ENCODE measurements at places on chromosomes 12 and 14.

DNA sequence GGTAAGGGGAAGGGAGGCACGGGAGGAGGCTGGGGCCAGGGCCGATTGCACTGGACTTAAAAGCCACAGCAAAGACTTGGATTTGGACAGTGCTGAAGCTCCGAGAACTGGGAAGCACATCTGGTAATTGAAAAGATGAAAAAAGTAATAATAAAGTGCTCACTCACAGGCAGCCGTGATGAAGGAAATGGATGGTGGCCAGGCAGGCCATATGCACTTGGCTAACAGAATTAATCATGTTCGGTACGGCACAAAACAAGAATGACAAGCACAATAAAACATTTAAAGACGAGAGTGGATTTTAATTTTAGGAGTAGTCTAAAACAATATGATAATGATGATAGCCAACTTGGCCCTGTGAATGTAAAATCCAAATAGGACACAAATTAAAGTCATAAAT, 154.3 kb downstream of the VRK1 start:
- no peak for DNase-seq

DNA sequence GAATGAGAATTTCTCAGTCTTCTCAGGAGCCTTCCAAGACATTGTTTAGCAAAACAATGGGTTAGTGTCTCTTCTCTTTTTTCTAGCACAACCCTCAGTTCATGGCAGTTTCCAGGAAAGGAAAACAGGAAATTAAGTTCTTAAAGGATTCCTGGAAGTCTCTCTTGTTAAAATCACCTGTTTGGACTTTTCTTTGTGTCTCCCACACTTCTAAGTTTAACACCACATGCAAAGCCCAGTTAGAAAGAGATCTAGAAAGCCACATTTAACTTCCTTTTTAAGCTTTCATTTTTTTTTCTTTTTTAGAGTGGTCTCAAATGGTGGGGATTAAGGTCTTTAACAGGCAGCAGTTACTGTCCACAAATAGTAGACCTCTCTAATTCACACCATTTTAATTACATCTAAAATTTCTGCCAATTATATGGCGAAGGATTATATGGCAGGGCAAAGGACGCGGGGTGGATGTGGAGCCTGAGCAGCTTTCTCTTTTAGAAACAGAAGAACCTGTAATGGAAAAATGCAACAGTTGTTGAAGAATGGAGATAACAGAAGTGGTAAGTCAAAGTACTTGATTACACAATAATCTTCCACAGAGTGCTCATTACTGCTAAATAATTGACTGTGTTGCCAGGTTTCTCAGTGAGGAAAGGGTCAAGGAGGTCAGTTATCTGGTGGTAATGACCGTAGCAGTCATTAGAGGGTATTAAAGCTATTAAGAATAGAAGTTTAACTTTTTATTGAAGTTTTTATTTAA, 298.6 kb downstream of the AKAP6 start:
- DNase-seq = no peak

- no peak for DNase-seq
Observed at GRCh38 chr12:77477907-77478533, 352.7 kb upstream of the NAV3 start.

DNA sequence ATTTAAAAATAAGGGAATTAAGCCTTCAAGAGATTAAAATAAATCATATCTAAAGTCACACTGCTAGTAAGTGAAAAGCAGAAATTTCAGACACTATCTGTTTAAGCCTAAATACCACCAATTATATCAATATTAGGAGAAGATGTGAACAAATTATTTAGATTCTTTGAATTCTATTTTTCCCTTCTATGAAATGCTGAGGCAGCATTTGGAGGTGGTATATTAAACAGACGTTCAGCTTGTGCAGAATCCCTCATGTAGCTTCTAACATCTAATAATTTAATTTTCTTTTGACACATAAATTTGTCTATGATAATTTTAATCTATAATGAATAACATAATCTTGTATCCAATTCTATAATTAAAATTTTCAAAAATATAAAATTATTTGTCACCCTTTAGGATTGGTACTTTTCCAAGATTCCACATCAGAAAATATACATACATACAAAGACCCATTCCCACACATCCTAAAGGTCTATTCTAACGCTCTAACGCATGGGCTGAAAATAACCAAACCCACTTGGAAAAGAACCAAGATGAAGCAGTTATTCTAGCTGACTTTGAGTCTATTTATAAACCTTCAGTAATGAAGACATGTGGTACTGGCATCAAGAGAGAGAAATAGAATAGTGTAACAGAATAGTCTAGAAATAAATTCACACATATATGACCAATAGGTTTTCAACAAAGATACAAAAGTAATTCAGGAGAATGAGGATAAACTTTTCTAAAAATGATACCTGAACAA, 751.8 kb downstream of the GALC start:
- DNase-seq = no peak

GRCh38 chr12:63400318-63400717, 249.3 kb upstream of the AVPR1A start:
- no peak for DNase-seq

DNA sequence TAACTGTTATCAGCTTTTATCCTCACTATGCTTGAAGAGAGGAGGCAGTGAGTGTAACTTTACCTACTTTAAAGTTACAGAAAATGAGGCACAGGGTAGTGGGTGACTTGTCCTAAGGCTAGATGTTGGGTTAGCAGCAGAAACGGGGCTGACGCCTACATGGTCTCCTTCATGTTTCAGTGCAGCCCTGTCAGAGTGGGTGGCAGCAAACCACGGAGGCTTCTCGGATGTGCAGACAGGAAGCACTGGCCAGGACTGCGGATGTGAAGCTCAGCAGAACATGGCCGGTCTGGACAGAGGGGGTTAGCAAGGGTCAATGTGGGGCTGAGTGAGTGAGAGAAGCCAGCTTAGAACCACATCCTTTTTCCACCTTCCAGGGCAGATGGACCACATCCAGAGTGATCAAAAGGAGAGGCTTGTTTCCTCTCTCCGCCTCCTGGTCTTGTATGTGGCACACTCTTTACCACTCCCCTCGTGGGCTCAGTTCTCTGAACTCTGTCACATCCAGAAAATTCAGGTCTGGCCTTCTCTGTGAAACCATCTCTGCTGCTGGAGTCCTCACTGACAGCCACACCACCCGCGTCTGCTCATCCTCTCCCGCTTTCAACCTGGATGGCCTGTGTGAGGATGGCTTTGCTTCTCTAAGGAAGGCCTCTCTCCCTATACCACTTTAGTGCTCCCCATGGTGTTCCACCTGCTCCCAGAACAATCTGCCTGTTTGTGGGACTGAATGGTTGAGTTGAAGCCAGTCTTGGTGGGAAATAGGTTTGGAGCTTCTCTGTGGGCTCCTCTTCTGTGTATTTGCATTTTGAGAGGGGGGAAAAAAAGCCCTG, 14.1 kb downstream of the SUSD6 start:
- DNase-seq = peak; percentile 60

DNA sequence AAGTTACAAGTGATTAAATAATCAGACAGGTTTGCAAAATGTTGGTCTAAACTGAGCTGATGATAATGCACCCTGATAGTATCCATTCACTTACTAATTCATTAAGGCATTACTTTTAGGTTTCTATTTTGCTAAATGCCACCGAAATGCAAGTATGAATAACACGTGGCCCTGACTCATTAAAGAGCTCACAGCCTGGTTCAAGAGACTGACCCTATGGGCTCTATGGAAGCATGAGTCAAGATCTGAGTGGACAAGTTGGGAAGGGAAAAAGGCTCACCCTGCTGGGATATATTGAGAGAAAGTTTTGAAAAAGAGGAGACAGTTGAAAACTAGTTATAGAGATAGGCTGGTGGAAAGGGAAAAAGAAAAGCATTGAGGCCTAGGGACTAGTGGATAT, 14.8 kb upstream of the LRRC9 start:
- DNase-seq = no peak

DNA sequence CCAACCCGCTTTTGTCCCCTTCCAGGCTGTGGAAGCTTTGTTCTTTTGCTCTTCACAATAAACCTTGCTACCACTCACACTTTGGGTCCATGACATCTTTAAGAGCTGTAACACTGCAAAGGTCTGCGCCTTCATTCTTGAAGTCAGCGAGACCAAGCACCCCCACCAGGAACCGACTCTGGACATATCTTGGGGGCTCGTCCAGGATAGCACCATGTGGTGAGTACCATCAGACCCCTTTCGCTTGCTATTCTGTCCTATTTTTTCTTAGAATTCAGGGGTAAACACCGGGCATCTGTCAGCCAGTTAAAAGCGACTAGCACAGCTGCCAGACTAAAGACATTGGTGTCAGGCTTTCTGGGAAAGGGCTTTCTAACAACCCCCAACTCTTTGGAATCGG, 137.6 kb upstream of the PPFIA2 start:
- DNase-seq = no peak

DNA sequence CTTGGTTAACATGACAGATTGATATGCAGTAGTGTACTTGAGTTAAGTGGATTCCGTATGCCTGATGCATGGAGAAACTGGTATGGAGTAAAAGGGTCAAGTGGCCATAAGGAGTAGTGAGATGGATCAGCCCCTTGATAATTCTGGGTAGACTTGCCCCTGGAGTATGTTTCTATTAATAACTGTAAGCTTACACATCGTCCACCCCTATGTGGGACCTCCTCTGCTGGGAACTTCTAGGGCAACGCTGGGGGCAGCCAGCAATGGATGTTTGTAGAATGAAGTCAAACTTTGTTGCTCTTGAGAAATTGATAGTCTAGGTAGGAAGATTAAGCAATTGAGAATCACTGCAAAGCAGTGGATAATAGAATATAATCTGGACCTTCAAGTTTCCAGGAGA, 3.5 kb downstream of the C12orf75 start:
- no peak for DNase-seq

DNA sequence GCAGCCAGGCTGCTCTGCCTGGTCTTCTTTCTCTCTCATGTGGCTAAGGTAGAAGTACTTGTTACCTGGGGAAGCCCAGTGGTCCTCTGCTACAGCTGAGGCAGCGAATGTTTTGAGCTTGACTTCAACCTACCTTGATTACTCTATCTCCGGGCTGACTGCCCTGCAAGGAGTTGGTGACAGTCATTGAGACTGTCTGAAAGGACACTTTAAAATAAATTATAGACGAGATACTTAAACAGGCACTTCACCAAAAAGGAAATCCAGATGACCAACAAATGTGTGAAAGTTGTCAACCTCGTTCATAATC, 474 bp upstream of the CIT start:
- no peak for DNase-seq

DNA sequence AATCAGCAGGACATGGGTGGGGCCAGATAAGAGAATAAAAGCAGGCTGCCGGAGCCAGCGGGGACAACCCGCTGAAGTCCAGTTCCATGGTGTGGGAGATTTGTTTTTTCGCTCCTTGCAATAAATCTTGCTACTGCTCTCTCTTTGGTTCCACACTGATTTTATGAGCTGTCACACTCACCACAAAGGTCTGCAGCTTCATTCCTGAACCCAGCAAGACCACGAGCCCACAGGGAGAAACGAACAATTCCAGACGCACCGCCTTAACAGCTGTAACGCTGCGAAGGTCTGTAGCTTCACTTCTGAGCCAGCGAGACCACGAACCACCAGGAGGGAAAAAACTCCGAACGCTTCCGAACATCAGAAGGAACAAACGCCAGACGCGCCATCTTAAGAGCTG, 2.8 kb upstream of the CNIH1 start:
- DNase-seq = no peak

- DNase-seq = no peak
Observed at GRCh38 chr12:104181313-104181712, 34.3 kb upstream of the TXNRD1 start.

DNA sequence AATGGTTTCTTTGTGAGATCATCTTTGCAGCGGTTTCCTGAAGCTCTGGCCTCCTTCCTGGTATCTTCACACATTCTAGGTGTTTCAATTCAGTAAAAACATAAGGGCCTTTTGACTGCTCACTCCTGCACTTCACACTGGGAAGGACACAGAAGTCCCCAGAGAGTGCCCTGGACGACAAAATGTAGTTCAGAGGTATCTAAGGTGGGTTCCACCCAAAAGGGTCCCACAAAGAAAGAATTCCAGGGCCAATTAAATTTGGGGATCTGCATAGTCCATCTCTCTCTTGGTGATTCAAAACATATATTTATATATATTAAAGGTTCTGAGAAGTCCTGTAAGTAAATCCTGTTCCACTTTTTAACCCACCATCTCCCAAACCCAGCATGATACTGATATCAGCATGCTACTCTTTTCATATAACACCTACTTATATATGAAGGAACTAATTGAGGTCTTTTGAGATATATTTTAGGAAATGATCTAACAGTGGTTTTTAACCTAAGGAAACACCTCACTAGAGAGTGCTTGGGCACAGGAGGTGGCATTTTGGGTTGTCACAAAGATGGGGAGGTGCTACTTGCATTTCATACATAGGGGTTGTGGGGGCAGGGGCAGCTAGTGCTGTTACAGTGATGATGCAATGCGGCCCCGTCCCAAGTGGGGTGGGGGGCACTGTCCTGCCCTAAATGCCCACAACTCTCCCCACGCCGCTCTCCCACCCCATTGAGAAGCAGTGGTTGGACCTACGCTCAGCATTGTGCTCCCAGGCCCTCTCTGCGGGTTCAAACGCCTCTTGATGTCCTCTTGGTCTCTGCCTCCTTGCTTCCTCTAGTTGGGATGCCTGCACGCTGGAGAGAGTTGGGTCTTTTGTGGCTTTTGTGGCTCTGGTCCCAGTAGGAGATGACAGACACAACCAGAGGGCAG, 109.4 kb downstream of the ARF6 start:
- peak; percentile 56 for DNase-seq

DNA sequence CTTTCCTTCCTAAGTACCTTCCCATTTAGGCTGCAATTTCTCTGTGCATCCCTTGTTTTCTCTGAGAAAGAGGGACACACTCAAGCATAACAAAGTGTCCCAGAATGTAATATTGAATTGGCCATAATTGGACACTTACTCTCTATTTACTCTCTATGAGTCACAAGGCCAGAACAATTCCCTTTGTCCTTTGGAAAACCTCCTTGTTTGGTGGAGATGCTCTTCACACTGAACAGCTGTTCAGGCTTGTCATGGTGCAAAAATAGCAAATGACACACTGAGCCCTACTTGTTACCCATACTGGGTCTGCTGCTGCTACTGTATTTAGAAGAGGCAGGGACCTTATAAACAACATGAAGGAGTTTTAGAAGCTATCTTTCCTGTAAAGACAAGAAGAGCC, 1590.5 kb upstream of the TMEM132C start:
- no peak for DNase-seq

DNA sequence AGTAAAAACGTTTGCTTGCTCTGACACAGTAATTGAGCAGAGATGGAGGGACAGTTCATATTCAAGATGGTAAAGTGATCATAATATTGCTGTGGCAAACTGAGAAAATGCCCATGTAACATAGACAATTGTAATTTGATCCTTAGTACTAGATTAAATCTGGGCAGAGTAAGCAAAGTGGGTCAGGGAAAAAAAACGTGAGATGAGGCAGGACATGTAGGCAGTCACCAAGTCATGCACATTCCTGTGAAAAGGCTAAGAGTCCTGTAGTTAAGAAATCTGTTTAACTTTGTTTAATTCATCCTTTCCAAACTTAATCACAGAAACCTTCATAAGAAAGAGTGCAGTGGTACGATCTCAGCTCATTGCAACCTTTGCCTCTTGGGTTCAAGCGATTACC, 16.1 kb downstream of the BTBD7 start:
- no peak for DNase-seq

DNA sequence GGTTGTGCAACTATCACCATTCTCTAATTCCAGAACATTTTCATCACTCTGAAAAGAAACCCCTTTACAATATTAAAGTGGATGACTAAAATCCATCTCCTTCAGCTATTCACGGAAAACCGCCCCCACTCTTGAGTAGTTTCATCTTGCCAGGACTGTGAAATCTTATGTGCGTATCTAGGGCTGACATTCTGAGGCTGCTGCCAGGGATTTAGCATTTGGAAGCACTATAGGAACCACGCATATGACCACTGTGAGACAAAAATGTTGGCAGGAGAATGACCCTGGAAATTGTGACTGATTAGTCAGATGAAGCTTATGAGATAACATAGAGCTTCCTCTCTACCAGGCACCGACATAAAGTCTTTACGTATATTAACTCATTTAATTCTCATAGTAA, 305.2 kb upstream of the PDE3A start:
- DNase-seq = no peak

Measured in activated T-cell treated with anti-CD3 and anti-CD28 coated beads, Interleukin-2, amount 50 U/mL, for 4 hours (primary cell).